Effector CD4-positive, alpha-beta T cell (primary cell): ENCODE measurements at places on chromosomes 4 and X.

DNA sequence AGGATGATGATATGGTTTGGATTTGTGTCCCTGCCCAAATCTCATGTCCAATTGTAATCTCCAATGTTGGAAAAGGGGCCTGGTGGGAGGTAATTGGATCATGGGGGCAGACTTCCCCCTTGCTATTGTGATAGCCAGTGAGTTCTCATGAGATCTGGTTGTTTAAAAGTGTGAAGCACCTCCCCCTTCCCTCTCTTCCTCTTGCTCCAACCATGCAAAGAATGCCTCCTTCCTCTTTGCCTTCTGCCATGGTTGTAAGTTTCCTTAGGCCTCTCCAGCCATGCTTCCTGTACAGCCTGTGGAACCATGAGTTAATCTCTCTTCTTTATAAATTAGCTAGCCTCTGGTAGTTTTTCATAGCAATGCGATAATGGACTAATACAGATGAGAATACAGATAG, 19.7 kb upstream of the ALG13 start:
- no peak for DNase-seq

DNA sequence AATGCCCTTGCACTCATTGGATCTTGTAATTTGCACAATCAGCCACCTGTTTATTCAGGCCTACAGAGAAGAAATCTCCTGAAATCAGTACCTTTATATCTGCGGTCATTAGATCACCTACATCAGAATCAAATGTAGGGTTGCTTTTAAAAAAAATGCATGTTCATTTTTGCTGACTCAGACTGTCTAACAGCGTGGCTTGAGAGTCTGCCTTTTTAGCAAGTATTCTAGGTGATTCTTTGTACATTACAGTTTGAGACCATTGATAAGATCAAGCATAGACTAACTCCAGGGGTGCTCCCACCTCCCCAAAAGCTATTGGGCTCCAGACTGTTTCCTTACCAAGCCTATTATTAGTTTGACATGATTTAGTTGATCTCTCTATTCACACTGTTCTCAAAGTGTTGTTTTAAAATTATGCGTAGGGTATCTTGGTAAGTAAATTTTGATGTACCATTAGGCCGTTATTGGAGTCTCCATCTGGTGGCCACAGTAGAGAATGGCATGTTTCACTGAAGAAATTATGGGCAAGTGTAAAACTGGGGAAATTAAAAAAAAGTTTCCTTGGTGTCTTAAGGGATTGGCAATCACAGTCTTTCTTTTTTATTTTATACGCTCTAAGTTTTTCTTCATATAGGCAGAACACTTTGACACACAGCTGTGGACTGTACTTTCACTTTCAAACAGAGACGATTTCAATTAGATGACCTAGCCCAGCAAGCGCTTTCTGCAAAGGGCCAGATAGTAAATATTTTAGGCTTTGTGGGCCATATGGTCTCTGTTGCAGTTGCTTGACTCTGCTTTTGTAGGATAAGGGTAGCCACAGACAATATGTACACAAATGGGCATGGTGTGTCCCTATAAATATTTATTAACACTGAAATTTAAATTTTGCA, 33.7 kb upstream of the MSL3 start:
- no peak for DNase-seq

DNA sequence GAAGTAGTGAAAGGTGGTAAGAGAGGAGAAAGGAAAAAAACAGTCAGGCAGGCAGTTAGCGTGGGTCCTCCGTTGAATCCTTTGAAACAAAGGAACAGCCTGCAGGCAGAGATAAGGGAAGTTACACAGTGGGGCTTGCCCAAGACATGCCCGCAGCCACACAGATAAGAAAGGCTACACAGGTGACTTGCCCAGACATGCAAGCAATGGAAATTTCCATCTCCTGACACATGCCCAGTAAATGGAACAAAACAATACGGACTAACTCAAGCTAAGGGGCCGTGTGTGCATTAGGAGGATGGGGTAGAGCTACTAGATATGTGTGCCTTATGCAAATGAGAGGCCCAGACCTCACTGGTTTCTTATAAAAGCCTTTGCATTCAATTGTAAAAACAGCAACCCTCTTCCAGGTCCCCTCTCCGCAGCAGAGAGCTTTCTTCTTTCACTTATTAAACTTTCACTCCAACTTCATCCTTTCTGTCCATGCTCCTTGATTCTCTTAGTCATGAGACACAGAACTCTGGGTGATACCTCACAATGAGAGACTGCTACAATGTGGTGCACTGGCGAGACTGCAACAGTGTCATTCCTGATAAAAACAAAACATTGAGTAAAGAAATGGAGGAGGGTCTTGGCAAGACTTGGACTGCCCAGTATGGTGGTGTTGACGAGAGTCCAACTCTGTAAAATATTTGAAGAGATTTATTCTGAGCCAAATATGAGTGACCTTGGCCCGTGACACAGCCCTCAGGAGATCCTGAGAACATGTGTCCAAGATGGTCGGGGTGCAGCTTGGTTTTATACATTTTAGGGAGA, 997.4 kb upstream of the PRKX start:
- no peak for DNase-seq

DNA sequence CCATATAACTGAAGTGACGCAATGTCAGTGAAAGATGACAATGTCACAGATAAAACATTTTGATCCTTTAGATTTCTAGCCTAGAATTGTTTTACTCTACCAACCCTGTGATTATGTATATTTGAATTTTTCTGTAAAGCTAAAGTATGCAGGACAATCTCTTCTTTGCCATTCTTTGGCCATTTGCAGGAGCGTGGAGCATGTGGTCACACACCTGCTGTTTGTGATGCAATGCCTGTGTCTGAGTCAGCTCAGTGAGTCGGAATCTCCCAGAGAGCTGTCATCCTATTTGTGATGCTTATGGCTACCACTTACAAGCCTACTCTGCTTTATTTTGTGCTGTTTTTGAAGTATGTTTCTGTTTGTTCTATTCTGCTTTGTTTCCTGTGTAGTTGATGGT, 214.5 kb downstream of the NAF1 start:
- no peak for DNase-seq

DNA sequence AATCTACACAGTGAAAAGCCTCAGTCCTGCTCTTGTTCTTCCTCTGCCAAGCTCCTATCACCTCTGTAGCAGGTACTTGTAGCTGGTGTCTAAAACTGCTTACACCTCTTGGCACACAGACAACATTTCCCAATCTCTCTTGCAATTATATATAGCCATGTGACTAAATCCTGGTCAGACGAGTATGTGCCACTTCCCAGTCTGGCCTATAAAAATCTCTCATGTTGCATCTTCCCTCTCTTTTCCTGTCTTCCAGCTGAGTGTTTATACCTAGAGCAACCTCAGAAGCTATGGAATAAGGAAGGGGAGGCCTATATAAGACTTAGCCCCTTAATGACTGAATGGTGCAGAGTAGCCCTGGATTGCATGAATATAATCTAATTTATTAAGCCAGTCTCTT, 105.8 kb downstream of the RNF150 start:
- no peak for DNase-seq

DNA sequence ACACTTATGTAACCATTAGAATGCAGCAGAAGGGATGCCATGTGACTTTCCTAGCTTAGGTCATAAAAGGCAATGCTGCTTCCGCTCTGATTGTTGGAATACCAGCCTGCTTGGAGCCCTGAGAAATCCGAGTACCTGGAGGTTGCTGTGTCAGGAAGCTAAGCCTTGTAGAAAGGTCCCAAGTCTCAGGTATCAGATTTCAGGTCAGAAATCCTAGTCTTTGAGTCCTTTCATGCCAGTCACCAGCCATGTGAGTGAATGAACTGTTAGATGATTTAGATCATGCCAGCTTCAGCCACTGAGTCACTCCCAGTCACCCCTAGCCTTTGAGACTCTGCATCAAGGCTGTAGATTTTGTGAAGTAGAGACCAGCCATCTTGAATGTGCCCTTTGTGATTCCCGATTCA, 23.5 kb downstream of the RAP1GDS1 start:
- no peak for DNase-seq

- DNase-seq = peak; percentile 52
Measured at GRCh38 chr4:52038103-52038912, at the start of gene SGCB. SGCB (minus strand) TSS chr4:52038299; CDS start chr4:52038259, 40 bp downstream.

DNA sequence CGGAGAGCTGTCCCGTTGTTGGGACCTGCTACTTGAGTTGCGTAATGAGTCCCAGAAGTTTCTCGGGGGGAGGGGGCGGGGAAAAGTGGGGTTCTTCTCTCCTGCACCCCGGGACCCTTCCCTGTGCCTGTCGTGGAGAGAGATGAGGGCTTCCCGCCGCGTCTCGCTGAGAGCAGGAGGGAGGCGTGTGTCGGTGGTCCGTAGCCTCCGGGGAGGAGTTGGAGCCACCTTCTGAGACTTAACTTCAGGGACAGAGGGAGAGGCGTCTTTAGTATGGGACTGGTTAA, 698 bp downstream of the AFF1 start:
- DNase-seq = no peak

DNA sequence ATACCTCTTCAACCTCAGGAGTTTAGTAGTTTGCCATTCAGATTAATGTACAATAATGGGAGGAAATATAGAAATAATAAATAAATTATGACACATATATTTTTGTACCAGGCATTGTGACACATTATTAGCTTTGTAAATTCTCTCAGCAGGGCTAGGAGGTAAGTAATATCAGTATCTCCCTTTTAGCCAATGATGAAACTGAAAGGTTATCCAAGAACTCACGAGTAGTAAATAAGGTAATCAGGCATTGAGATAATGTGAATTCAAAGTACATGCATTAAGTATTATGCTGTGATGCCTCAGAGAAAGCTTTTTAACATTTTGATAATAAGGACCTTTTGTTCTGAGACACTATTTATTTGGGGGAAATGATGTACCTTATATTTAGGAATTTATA, 5.3 kb upstream of the ARAP2 start:
- no peak for DNase-seq

- DNase-seq = no peak
Measured at GRCh38 chr4:173530326-173531085, 477 bp upstream of the HAND2 start.

- no peak for DNase-seq
Measured at GRCh38 chrX:25003066-25003849, 12.5 kb downstream of the ARX start.

GRCh38 chrX:17560385-17560784, 176.9 kb upstream of the SCML1 start:
- no peak for DNase-seq

- no peak for DNase-seq
Measured at GRCh38 chr4:189206953-189207352, 733.7 kb upstream of the FRG1 start.

DNA sequence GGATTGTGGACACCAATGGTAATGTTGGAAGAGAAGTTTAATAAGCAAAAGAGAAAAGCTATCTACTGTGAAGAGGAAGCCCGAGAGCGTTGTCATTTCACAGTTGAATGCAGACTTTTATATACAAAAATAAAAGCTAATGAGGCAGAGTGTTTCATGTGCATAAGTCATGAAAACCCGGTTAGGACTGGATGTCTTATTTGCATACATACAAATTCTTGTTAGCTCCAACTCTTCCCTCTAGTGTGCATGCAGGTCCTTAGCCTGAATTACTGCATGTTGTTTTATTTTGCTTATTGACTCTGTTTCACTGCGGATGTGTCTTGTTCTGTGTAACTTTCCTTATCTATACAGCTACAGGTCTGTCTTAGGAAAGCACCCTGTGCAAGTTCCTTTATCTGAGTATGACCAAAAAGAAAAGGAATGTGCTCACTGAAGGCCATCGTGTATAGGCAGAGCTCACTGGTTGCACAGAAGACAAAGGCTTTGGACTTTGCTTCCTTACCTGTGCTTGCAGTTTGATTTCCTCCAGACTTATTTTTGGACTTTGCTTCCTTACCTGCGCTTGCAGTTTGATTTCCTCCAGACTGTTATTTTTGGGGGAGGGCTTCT, 25.1 kb upstream of the UGT2B11 start:
- DNase-seq = no peak

- no peak for DNase-seq
Measured at GRCh38 chrX:139086246-139086645, 374.7 kb upstream of the FGF13 start.

DNA sequence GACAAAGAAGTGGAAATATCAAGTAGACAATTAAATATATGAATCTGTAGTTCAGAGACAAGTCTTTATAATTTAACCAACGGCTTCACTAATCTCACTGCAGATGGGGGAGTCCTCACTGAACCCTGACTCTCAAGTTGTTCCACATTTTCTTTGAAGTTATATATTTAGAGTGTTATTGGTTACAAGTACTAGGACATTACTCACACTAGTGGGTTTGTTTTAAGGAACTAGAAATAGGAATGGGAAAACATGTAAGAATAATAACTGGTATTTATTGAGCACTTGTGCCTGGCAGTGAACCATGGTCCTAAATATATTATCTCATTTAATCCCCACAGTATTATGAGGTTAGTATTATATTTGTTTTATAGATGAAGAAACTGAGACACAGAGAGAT, 22.0 kb downstream of the MND1 start:
- no peak for DNase-seq

GRCh38 chrX:1137531-1137930, 74.9 kb downstream of the CRLF2 start:
- no peak for DNase-seq

DNA sequence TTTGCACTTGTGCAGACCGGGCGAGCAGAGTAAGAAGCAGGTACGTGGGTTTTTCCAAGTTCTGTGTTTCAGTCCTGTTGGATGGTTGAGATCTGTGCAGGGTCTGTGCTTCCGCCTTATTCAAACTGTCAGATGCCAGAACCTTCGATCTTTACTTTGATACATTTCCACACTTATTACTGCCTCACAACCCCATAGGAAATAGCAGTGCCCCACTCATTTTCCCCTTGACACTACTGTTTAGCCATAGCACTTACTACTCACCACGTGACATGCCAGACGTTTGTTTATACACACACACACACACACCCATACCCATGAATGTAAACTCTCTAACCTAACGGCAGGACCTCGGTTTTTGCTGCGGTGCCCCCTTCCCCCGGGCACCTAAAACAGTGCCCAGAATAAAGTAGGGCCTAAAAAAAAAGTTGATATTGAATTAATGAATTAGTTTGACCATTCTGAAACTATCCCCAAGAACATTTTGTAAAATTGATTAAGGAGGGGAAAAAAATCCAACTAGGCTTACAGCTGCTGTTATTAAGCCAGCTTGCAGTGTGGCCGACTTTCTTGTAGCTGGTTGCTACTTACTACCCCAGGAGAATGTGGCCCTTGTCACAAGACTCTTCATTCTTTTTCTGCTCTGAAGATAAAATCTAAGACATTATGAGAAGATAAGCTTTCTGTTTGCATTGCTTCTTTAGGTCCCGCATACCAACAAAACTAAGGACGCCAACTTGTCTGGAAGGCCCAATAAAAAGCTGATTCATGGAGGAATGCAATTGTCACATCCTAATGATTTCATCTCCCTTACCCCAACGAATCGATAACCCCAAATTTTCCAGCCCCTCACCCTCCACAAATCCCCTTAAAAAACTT, 704 bp upstream of the SEPSECS start:
- peak; percentile 7 for DNase-seq

GRCh38 chr4:88998001-88998400, 59.0 kb downstream of the FAM13A start:
- DNase-seq = no peak

GRCh38 chrX:40127052-40127451, 29.3 kb upstream of the BCOR start:
- DNase-seq = no peak
